ENCODE measurements at places on chromosomes 13 and 19.

DNA sequence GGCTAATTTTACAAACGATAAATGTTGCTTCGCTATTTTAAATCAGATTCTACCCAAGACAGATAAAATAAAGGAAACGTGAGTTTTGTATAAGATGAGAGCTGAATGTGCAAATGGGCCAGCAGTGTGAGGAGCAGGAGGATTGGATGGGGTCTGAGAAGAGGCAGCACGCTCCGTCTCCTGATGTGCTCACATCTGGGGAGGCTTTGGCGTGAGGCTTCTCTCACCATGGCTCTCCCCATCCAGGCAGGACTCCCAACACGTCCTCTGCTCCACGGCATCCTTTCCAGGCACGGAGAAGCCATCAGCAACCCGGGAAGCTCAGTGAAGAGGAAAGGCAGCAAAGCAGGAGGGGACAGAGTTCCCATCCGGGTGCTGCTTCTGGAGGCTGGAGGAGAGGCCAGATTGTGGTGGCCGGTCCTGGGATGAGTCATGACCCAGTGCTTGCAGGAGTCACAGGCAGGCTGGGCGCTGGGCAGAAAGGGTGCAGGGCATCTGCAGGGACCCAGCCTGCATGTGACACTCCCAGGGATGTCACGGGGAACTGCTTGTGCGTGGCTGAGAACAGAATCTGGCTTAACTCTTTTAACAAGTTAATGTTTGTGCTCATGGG, 47.5 kb downstream of the ZNF536 start:
- no peak for DNase-seq

- no peak for DNase-seq
Measured at GRCh38 chr13:93810264-93810663, 583.7 kb downstream of the GPC6 start.

DNA sequence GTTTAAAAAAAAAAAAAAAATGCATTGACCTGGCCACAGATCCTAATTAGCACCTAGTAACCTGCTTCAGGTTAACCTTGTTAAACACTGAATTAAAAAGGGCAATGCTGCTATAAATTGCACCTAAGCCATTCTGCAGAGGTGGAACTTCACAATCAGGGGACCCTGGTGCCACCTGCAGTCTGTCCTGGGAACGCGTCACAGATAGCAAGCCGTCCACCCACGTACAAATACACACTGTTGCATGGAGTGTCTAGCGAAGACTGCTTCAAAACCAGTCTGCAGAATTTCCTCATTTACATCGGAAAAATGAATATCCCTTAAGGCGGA, 169.3 kb downstream of the COL4A1 start:
- DNase-seq: peak; percentile 37

DNA sequence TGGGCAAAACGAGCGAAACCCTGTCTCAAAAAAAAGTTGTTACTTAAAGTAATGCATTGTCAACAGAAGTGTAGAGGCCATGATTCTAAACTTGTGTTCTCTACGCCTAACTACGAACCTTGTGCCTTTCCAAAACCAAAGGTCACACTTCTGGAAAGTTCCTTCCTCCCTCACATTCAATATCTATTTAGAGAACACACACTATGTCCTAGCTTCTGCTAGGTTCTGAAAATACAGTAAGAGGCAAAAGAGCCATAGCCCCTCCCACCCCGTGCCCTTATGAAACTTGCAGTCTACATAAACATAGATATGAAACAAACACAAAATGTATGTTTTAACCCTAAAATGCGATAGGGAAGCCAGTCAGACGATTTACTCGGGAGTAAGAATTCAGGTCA, 36.4 kb downstream of the RNF6 start:
- no peak for DNase-seq

- no peak for DNase-seq
Measured at GRCh38 chr19:11256189-11256588, 6.1 kb downstream of the DOCK6 start.

DNA sequence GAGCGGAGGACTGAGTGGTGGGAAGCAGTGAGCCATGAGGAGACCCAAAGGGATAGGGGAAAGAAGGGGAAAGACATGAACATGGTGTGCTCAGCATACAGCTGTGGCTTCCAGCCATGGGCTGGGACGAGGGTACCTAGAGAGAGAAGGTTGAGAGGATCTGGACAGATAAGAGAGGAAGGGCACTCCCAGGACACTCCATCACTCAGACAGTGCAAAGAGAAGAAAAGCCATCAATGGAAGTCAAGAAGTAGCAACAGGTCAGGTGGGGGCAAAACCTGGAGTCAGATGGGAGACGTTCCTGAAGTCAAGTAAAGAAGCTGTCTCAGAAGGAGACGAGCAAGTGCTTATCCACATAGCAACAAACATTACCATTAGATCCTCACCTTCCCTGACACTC, 40.2 kb upstream of the UBAC2 start:
- no peak for DNase-seq

DNA sequence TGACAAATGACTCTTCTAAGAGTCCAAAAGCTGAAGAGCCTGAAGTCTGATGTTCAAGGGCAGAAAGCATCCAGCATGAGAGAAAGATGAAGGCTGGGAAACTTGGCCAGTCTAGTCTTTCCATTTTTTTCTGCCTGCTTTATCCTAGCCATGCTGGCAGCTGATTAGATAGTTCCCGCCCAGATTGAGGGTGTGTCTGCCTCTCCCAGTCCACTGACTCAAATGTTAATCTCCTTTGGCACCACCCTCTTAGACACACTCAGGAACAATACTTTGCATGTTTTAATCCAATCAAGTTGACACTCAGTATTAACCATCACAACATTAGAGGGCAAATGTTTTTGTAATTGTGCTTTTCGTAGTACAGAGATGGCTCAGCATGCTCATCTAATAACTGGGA, 267.5 kb upstream of the KLHL1 start:
- no peak for DNase-seq

- no peak for DNase-seq
Measured at GRCh38 chr13:75217949-75218348, 264.0 kb downstream of the TBC1D4 start.
